ENCODE measurements at places on chromosomes 1 and 21. TPM values are rescaled to one million over a fixed set of nuclear protein-coding genes. Genes with fewer than 3 reads are reported as not detected.

- no peak for DNase-seq
Measured at GRCh38 chr1:230207598-230207997, 140.6 kb downstream of the GALNT2 start.

- no peak for DNase-seq
Measured at GRCh38 chr1:101522486-101522885, 285.7 kb downstream of the S1PR1 start.

Gene NUP210L
- not detected for total RNA-seq

GRCh38 chr1:225987491-225988316 lies 11.4 kb downstream of the SDE2 start:
- DNase-seq = no peak

DNA sequence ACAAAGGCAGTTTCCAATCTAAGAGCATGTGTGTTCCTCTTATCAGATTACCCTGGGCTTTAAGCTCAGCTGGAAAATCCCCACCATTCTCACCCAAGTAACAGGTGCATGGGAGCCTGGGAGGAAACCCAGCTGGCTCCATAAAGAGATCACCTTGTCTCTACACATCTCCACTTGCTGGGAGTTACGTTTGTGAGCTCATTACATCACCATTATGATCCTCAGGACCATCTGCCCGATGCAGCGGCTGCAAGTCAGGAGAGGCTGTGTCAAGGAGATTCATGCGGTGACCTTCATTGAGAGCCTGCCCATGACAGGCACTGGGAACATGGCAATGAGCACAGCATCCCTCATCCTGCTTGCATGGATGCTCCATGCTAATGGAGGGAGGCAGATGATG lies 618.0 kb downstream of the NPHP4 start:
- DNase-seq = no peak

Gene ASCL5
- not detected for total RNA-seq
